ENCODE measurements at places on chromosomes 2 and 18.

GRCh38 chr18:51617572-51618260 lies 420.2 kb upstream of the MEX3C start:
- no peak for DNase-seq

DNA sequence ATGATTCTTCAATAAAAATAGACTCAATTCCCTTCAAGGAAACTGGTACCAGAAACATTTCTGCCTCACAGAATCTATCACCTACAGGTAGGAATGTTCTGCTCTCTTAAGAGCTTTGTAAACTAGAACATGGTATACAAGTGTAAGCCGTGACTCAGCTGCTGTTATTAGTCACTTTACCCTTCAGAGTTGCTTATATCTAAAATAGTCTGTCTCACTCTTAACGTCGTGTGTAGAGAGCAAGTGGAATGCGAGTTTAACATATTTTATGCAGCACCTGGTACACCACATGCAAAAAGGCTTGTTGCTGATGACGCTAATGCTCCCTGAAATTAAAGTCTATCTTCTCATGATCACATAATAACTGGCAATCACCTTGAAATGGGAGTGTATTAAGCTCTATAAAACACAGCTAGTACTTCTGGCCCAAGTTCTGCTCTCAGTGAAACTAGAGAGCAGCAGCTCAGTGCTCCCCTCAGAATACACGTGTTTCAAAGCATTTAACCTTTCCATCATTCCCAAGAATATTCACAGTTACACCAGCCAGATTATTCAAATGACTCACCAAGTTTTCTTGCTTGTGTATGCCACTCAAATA lies 420.0 kb downstream of the ZEB2 start:
- no peak for DNase-seq

DNA sequence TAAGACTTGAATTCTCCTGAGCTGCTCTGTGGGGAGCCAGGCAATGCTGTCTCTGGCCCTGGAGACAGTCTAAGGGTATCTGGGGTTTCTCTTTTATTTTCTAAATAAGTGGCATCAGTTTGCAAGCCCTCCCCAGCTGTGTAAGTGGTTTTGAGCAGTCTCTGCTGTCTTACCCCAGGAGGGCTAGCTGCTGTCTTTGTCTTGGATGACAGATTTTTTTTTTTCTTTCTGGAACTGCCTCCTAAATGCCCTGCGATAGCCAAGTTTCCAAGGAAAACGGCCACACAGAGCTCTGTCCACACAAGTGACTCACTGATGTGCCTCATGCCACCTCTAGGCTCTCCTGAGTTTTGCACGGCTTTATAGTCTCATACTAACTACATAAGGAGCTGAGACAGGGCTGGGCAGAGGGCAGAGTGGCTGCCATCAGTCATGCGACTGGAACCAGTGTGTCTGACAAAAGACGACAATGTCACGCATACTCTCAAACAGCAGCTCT lies 37.2 kb upstream of the THOC1 start:
- DNase-seq = no peak

GRCh38 chr2:228417956-228418355 lies 236.5 kb upstream of the SPHKAP start:
- DNase-seq = no peak

DNA sequence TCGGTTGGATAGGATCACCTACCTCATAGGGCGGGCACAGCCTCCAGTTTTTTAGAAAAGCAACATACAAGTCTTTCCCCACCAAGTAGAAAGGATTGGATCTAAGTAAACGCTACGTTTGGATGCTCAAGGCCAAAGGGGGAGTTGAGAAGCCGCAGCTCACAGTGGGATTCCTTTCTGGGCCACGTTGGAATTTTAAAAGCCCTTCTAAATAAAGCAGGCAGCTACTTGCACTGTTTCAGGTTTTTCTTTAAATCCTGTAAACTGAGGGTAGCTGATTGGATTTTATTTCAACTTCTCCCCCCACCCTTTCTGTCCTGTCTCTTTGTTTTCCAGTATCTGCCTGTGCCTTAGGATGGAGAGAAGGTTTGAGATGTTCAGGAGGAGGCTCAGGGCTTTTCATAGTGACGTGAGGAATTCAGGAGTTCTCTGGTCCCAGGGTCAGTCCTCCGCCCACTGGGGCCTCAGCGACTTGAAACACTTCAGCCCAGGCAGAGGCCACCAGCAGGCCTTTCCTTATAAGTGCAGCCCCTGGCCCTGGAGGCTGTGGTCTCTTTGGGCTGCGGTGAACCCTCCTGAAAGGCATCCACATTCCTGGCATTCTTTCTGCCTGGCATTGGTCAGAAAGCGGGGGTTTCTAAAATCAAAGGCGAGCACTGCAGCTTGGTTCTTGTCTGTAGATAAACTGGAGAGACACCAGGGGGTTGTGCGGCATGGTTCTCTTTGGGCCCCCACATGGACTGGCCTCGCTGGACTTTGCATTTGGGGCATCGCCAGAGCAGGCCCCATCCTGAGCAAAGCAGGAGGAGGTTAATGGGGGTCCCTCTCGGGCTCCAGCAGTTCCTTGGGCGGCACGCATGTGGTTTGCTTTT lies 44.5 kb downstream of the SH3BP4 start:
- DNase-seq = no peak

GRCh38 chr18:67864677-67865340 lies 348.3 kb upstream of the DSEL start:
- no peak for DNase-seq

- DNase-seq = no peak
Measured at GRCh38 chr2:210536973-210537650, 19.3 kb upstream of the CPS1 start.
